Activated CD4-positive, alpha-beta T cell treated with anti-CD3 and anti-CD28 coated beads, Interleukin-2, amount 50 U/mL, for 24 hours (primary cell): ENCODE measurements at places on chromosomes 2 and 18.

- no peak for DNase-seq
Measured at GRCh38 chr2:36886664-36887063, 79.7 kb downstream of the STRN start.

DNA sequence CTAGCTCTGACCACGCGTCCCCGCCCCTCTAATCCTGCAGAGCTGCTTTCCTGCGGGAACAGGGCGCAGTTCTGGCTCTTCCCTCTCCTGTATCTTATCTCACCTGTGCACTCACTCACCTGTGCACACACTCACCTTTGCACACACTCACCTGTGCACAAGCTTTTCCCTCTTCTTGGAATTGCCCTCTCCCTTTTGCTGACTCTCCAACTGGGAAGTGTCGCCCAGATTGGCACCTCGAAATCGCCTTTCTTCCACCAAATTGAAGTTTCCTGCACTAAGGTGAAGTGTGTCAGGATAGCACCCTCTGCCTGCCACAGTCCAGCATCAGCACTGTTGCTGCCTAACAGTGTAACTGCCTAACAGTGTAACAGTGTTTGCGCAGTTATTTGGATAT lies 566 bp upstream of the CMPK2 start:
- no peak for DNase-seq

DNA sequence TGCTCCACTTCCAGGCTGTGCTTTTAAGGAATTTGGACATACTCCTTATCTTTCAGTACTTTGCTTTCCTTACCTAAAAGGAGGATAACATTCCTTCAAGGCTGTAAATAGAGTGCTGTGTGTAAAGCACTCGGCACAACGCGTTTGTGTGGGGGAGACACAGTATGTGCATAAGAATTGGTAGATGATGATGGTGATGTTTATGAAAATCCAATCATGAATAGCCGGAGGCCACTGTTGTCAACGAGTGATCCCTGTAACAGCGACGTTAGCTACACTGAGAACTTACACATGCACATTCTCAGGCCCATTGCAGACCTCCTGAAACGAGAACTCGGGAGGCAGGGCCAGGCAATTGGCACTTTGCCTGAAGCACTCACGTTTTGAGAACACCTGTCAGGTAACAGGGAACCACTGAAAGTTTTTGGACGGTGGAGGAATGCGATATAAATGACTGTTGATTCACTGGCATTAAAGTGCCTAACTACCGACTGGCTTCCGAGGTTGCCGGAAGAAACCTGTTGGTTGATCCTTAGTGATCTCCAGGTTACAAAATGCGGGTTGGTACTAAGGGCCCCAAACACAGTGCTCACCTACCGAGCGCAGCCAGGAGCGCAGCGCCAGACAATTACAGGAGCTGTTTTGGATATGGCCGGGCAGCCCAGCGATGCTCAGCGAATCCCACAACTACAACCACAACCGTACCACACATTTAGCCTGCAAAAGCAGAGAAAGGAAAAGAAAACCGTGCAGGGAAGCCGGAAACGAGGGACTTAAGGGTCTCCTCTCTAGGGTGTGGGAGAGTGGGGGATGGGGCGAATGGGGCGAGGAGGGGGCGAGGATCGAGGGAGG lies 1.0 kb upstream of the MAP4K4 start:
- no peak for DNase-seq

GRCh38 chr18:58375051-58375450 lies 253.8 kb downstream of the ALPK2 start:
- DNase-seq = no peak

DNA sequence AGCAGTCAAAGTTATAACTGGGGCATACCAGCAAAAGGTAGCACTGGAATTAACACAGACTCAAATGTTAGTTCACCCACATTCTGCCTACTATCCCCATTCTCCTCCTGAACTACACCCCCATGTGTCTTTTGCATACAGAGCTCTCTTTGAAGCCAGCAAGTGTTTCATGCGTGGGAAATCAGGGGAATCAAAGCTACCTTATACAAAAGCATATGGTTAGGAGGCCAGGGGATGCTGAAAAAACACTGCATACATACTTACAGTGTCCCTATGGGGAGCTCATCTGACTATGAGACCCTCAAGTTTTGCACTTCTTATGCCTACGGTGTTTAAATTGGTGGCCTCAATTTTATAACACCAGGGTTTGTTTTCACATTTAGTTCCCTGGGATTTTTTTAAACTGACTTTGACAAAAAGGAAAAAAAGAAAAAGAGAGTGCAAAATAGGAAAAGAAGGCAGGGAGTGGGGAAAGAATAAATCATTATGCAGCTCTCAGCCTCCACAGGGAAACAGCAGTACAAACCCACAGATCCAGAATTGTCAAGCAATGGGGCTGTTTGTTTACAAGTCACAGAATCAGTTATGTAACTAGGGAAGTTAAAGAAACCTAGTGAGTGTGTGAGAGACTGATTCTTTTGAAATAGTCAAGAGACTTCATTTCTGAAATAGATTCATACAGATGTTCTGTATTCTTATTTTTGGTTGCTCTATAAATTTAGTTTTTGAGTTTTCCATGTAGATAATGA lies 20.1 kb upstream of the PPP3R1 start:
- DNase-seq = no peak

DNA sequence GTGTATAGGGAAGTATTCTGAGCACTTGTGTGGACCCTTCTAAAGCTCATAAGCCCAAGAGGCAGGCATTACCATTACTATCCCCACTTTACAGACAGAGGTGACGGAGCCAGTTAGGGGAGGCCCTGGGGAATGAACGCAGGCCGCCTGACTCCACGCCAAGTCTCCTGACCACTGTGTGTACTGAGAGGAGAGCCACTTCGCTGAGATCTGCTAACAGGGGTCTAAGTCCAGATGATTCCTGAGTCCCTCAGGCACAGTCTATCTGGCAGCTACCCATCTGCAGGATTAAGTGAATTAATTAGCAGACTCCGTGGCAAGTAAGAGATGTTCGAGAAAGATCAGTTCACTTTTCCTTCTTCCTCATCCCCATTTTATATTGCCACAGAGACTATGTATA lies 13.7 kb downstream of the CYB5A start:
- no peak for DNase-seq

DNA sequence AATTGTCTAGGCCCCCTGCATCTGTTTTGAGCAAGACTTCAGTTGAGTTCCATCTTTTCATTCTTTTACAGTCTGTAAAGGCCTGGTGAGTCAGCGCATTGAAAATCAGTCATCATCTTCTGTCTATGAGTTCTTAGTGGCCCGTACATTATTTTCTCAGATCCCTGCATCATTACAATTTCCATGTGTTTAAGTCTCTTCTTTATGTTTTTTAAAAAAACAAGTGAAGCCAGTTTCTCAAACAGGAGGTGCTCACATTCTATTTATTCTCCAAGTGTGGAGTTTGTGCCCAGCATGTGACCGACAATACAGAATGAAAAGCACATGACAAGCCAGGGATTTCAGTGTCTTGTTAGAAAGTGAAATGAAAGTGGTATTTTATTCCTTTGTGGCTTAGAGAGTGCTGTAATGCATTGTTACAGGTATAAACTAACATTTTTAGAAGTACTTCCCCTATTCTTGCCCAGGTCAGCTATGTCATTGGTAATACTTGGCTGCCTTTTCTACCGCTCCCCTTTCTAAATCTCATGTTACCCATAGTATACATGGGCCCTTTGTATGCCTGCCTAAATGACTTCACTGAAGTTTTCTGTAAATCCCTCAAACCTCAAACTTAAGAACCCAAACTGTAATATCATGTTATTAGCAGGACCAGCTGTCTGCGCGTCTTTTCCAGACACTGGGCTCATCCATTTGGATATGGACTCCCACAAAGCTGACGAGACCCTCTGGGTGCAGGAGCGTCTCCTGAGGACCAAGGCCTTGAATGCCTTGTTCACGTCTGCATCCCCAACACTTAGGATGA lies 67.6 kb downstream of the FEZ2 start:
- no peak for DNase-seq

- no peak for DNase-seq
Measured at GRCh38 chr2:237149425-237149824, 63.7 kb downstream of the COPS8 start.

GRCh38 chr2:13524492-13524891 lies 807.8 kb downstream of the TRIB2 start:
- no peak for DNase-seq

GRCh38 chr18:23141104-23141999 lies 6.1 kb downstream of the CABLES1 start:
- DNase-seq = no peak

GRCh38 chr18:57900906-57901435 lies 97.9 kb upstream of the ATP8B1 start:
- DNase-seq = no peak

DNA sequence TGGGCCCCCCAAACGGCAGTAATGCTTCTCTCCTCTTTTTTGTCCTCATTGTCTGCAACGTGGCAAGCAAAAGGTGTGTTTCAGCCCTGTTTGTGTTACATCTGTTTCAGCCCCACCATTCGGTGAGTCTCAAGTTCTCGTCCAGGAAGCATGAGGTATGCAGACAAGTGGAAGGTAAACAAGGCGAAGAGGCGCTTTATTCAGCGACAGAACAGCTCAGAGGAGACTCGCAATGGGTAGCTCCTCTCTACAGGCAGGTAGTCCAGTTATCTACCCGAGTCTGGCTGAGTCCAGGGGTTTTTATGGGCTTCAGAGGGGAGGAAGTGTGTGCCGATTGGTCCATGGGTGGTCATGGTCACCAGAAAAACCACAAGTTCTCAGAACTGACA lies 733.4 kb upstream of the CDH7 start:
- no peak for DNase-seq

GRCh38 chr2:24050041-24050979 lies 769 bp downstream of the FKBP1B start:
- DNase-seq = no peak

DNA sequence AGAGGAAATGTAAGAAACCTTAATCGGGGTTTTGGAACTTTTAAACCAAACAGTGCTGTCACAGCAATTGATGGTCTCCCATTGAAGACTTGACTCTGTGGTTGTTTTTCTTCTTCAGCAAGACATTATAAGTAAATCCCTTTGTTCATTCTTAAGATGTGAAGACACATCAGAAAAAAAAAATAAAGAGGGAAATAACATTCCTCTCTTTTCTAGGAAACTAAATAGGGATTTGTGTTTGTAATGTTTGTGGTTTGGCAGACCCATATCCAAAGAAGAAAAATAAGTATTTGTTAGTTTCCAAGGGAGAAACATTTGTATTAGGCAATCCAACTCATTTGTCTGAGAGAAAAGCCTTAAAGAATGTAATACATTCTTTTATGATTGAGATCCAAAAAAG lies 359.9 kb downstream of the DSC3 start:
- DNase-seq = no peak

DNA sequence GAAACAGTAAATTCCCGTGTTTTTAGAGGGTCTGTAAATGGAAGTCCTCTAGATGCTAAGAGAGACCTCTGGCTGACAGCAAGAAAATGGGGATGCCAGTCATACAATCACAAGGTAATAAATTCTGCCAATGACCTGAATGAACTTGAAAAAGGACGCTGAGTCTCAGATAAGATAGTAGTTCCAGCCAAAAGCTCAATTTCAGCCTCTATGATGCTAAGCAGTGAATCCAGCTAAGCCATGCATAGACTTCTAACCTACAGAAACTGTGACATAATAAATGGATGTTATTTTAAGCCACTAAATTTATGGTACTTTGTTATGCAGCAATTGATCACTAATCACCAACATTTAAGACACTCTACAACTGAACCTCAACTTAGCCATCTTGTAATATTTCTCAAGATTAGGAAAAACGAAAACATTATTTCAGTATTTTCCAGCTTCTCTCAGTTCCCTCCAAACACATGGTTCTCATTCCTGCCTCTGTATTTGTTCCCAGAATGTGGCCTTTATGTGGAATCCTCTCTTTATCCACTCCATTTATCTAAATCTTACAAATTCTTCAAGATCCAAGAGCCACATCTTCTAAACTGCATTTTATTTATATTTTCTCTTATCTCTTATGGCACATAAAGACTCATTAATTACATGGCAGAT lies 331.1 kb downstream of the GULP1 start:
- DNase-seq = no peak

DNA sequence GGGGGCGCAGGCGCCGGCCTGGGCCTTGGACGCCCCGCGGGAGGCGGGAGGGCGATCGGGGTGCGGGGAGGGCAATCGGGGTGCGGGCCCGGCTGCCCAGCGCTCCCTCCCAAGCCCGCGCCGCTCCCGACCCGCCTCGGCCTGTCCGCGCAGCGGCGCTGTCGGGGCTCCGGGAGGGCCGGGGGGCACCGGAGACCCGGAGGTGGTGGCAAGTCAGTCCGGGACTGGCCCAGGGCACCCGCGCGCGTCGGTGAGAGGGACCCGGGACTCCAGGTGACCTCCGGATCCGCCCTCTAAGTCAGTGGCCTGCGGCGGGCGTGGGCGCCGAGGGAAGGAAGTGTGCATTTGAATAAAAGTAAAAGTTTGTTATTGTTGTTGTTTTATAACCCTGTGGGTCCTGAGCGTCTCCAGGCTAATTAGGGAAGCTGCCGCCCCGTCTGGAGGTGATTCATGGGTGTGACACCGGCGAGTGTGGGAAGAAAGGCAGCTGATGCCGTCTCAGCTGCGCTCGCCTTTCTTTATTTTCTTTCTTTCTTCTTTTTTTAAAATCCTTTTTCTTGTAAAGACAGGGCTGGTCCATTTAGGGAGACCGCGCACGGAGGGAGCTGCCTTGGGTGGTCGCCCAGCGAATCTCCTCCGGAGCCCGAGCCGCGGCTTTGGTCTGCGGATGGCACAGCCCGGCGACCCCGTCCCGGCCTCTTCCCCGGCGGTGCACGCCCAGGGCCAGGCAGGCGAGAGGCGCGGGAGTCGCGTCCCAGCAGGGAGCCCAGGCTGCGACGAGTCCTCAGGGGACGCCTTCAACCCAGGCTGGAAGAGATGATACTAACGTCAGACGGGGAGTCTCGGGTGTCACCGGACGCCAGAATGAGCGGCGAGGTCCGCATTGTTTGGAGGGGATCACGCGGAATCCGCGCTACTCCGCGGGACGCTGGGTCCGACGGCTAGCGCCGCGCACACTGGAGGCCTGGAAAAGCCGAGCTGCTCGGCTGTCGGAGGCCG lies 627 bp upstream of the CRACDL start:
- no peak for DNase-seq

DNA sequence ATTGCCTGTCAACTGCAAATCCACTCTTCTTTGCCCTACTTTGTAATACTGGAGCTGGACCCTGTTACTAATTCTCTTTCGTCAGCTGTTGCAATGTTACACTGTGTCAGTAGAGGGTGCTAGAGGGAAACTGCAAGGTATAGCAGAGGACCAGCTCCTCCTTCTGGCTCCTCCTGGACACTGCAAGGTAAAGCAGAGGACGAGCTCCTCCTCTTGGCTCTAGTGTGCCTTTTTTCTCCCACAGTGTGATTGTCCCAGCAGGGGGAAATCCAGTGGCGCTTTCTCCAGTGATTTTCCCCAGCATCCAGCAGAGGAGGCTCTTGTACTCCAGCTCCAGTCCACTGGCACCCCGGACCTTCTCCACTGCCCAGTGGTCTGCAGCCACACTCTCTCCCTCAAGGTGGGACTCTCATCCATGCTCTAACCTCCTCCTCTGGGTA lies 95.6 kb downstream of the CAPN13 start:
- peak; percentile 54 for DNase-seq

- no peak for DNase-seq
Measured at GRCh38 chr2:110994250-110994961, 126.3 kb upstream of the BCL2L11 start.

- no peak for DNase-seq
Measured at GRCh38 chr18:9535430-9535991, 60.2 kb downstream of the RALBP1 start.

- DNase-seq = no peak
Measured at GRCh38 chr2:97728091-97728731, 14.8 kb downstream of the ZAP70 start.

GRCh38 chr18:23324861-23325260 lies 128.2 kb upstream of the RIOK3 start:
- no peak for DNase-seq
